CD4-positive, alpha-beta T cell treated with Interferon gamma for 1 hour (primary cell): ENCODE measurements at places on chromosomes 5 and 9.

DNA sequence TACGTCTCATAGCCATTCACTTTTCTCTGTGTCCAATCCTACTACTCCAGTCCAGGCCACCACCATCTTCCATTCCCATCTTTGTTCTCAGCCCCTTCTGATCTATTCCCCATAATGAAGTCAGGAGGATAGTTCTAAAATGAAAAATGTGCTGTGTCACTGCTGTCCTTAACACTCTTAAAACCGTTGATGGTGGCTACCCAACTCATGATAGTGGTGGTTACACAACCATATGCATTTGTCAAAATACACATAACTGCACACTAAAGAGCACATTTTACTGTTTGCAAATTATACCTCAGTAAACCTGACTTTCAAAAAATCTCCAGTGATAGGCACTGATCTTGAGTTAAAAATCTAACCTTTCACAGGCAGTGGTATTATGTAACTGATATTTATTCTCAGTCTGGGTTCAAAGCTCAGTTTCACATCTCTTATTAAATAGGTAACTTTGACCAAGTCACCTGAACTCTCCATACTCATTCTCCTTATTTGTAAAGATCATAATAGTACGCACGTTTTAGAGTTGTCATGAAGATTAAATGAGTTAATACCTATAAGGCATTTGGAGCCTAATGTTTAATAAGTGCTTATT is 24.6 kb upstream of the ADRB2 start:
- DNase-seq: no peak

DNA sequence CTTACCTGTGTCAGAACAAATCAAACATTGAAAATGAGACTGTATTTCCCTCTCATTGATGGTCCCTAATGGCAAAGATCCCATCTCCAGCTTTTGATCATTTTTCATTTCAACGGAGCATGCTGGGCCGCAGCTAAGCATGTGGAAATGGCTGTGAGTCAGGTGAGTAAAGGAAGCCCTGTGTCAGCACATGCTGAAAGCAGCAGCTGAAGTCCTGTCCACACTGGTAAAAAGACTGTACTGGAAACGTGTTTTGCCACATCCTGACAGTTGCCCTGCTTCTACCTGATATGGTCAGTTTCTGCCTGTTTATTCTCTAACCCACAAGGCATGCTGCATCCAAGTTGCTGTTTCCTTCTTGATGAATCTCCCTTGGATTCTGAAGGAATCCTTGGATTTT is 330.1 kb downstream of the EFNA5 start:
- DNase-seq: no peak

- DNase-seq: no peak
Measured at GRCh38 chr5:66438087-66438486, 158.1 kb upstream of the MAST4 start.

DNA sequence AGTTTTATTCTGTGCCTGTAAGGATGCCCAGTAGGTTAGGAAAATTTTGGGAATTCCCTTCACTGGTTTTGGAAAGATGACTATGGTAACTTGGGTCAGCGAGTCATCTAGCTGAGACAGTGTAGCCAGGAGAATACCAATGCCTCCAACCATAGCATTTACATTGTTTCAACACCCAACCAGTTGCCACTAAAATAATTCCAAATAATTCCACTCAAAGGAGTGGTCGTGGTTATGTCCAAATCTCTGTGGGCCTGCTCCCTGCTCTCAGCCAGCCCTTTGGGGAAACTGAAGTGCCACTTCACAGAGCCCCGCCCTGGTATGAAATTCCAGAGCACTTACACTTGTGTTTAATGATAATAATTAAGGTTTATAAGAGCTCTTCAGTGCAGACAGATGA is 310.5 kb downstream of the PLK2 start:
- no peak for DNase-seq

DNA sequence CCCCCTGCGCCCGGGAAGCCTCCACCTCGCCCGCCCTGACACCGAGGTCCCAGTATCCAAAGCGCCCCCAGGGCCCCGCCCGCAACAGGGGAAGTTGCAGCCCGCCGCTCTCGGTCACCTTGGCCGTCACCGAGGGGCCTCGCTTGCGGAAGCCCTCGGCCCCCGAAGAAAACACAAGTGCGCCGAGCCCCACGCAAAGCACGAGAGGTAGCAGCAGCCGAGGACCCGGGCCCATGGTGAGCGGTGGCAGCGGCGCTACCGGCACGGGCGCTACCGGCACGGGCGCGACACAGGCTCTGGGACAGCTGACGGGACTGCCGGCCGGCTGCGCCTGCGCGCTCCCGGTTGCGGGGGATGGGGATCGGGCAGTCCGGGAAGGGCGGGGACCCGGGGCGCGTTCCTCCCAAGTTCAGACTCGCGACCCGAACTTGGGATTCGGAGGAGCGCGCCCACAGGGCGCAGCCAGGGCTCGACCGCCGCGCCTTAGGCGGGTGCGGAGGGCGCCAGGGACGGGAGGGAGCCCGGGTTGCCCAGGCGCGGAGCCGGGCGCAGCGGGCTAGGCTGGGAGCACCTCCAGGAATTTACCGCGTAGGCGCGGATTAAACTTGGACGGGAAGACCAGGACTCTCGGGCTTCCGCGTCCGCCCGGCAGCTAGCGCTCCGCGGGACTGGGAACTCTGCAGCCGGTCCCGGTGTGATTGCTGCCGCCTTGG is at the start of gene PPIC:
TSS of gene PPIC (minus strand) at position 335 of the 713 bp plus-strand sequence. CDS start at position 235, 100 bp downstream.
- no peak for DNase-seq

- no peak for DNase-seq
Measured at GRCh38 chr5:127838661-127839060, 135.5 kb downstream of the CCDC192 start.

DNA sequence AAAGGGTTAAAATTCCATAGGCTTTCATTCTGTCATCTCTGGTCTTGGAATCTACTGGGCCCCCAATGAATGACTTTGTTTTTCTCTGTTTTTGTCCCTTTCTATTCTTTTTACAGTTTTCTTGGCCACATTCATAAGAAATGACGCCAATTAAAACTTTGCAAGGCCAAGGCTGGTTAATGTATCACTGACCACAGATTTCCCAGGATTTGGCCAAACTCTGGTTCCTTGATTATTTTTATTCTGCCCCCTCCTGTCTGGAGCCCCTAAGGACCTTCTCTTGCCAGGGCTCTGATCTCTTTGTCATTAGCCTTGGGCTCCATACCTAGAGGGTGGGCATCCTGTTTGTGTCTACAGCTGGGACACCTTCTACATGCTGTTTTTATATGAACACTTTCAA is 388.9 kb upstream of the PAPPA start:
- no peak for DNase-seq

DNA sequence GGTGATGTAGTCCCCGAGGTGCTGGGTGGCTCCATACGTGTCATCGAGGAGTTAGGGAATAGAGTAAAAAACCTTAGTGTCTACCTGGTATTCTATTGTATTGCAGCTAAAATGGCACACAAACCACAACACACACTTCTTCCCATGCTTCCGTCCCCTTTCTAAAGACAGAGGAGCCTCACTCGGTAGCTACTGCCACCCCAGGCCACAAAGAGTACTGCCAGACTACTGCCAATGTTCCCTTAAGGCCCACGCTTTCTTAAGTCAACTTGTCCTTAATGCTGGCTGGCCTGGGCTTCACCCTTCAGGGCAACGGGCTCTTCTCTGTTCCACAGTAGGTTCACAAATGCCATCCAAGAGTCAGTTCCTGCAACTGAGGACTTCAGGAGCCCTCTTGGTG is 673.0 kb downstream of the ELAVL2 start:
- DNase-seq: no peak

GRCh38 chr5:115831163-115831768 is 10.1 kb downstream of the ATG12 start:
- DNase-seq: peak; percentile 22

DNA sequence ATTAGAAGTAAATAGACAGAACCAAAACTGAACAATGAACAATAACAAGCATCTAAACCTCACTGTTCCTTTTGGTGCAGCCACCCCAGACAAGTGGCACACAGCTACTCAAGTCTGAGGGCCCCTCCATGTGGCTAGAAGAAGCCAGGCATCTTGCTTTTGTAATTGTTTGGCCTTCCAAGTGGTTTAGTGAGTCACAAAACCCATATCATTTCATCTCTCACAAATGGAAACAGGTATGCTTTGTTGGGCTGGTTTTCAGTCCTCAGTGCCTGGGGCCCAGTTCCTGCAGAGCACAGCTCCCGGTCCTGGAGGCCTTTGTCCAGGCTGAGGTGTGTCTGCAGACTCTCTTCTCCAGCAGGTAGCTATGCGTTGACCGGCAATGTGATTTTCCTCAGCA is 16.7 kb downstream of the PRLR start:
- no peak for DNase-seq

DNA sequence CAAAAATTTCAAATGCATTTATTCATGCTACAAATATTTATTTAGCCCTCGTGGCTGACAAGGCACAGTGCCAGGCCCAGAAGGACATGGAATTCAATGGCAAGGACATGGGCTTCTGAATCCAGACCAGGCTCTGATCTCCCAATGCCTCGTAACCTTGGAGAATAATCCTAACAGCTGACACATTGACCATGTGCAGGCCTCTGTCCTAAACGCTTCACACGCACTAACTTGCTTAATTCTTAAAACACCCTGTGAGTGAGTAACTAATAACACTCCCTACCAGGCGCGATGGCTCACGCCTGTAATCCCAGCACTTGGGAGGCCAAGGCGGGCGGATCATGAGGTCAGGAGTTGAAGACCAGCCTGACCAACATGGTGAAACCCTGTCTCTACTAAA is 33.2 kb downstream of the MYO10 start:
- no peak for DNase-seq

- DNase-seq: no peak
Measured at GRCh38 chr5:176560364-176560763, 11.2 kb downstream of the CDHR2 start.

GRCh38 chr5:180323941-180324600 is 29.1 kb downstream of the GFPT2 start:
- no peak for DNase-seq

GRCh38 chr5:155987265-155987810 is 339.6 kb upstream of the SGCD start:
- no peak for DNase-seq

GRCh38 chr5:149448831-149449714 is 70.0 kb upstream of the IL17B start:
- no peak for DNase-seq

GRCh38 chr5:126723643-126724042 is 53.3 kb upstream of the LMNB1 start:
- DNase-seq: no peak

DNA sequence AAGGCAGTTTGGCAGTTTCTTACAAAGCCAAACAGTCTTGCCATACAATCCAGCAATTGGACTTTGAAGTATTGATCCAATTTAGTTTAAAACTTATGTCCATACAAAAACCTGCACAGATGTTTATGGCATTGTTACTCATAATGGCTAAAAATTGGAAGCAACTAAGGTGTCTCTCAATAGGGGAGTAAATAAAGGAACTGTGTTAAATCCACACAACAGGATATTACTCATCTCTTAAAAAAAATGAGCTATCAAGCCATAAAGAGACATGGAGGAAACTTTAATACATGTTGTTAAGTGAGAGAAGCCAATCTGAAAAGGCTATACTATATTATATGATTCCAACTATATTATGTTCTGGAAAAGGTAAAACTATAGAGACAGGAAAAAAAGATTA is 313.6 kb upstream of the CD180 start:
- no peak for DNase-seq

DNA sequence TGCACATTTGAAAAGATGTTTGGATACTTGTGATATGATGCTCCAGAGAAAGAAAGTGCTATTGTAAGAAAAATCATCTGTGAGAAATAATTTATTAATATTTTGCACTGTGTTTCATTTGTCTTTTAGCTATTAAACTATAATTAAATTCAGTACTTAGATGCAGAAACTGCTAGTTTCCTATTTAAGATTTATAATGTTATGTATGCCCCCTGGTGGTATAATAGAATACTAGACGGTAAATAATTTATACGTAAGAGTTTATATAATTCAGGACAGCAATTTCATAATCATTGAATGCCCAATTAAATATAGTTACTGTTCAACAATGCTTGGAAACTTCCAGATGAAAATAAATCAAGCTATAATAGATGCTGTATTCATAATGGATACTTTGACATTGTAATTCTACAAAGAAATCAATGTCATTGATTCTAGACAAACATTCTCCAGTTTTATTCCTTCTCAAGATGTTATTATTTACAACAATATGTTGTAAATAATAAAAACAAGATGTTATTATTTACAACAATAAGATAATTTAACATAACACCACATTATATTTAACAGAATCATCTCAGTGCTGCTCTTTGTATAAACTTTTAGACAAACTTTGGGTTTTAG is 101.0 kb downstream of the TMEM232 start:
- no peak for DNase-seq

DNA sequence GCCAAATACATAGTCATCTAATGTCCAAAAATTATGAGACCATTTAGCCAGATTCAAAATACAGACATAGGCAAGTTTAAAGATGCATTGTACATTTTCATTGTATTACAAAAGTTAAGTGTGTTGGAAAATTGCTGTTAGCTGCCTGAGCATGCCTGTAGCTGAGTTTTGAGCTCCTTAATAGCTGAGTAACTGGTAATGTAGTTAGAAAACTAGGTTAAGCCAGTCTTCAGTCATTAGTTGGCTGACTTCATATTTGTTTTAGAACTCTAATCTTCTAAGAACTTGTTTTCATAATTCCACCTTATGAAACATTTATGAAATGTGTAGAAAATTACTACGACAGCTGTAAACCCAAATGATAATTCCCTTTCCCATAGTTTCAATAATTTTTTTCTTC is 293.4 kb downstream of the ARRDC3 start:
- DNase-seq: no peak

- no peak for DNase-seq
Measured at GRCh38 chr9:132201139-132201538, 39.3 kb downstream of the NTNG2 start.

GRCh38 chr5:28046596-28046995 is 1008.2 kb upstream of the CDH9 start:
- DNase-seq: no peak

DNA sequence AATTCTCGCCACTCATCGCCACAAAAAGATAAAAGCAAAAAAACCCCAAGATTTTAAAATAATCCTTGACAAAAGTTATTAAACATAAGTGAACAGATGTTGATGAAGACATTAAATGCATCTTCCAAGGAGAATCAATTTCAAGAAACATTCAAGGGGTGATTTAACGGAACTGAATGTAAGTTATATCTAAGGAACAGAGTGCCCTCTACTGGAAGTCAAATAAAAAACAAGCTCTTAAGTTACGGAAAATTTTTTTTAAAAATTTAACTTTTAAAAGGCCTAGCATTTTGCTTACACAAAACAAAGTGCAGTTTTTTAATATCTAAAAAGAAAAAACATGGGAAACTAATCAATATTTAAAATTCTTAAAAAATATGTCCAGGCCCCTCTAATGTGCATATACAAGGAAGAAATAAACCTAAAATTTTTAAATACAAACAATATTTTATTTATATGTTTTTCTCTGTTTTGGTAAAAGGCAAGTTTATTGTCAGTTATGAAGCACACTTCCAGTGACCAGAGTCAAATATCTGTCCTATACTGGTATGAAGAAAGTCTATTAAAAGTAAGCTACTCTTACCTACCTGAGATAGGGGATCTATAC is 28.0 kb downstream of the TEX10 start:
- DNase-seq: no peak

GRCh38 chr9:93601666-93602065 is 25.3 kb downstream of the PHF2 start:
- no peak for DNase-seq
